ENCODE measurements at places on chromosomes 12 and 14. TPM values are rescaled to one million over a fixed set of nuclear protein-coding genes. Genes with fewer than 3 reads are reported as not detected.

The FGD6 gene
- 9.6 TPM for total RNA-seq

DNA sequence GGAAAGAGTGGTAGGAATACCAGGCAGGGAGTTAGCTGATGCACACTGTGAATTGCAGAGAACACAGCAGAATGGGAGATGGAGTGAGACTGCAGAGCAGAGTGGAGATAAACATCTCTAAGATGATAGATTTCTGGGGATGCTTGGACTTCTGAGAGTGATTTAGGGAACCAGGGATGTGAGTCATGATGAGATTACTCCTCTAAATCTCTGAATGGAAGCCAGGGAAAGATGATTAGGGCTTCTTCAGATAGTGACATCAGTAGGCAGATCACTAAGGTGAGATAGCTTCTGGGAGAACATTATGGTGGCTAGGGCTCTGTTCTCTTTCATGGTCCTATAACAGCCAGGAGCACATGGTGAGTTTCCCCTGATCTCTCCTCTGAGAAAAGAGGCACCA is 501.5 kb upstream of the USP15 start:
- no peaks in the 10 kb centered on the region for H3K36me3 ChIP-seq
- H3K27me3 ChIP-seq, result peaks cover 1% of the 10 kb centered on the region
- H3K4me3 ChIP-seq, result no peak overlapping the region
- no peak for DNase-seq
- H3K27ac ChIP-seq, result no peak overlapping the region

DNA sequence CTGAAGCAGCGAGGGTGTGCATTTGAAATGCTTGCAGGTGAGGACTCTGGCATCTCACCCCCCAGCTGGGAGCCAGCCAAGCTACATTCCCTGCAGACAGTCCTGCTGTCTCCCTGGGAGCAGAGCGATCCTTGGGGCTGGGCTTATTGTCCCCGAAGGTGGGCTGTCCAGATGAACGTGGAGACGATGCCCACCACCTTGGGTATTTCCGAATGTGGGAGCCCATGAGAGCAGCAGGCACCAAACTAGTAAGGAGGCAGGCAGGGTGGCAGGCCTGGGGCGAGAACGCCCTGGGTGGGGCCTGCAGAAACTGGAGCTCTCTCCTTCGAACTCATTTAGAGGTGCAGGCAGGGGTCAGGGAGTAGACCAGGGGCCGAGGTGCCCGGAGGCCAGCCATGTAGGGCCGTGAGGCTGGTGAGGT is 18.5 kb downstream of the ZBTB42 start:
- H3K27ac ChIP-seq, result no peak overlapping the region
- H3K4me1 ChIP-seq, result peaks cover 12% of the 10 kb centered on the region
- peak; percentile 77 for DNase-seq
- H3K4me3 ChIP-seq, result no peak overlapping the region
- no peaks in the 10 kb centered on the region for H3K27me3 ChIP-seq

The KRT80 gene
- total RNA-seq, result 10.7 TPM

The PEBP1 gene
- 153 TPM for total RNA-seq

GRCh38 chr12:3119756-3120601 is 42.8 kb downstream of the TSPAN9 start:
- H3K4me3 ChIP-seq, result no peak overlapping the region
- H3K36me3 ChIP-seq, result peaks cover 6% of the 10 kb centered on the region
- peak; percentile 67 for DNase-seq
- H3K27me3 ChIP-seq, result no peaks in the 10 kb centered on the region
- peak overlapping the region; percentile 61 for H3K27ac ChIP-seq

GRCh38 chr14:95364481-95365209 is 44.9 kb upstream of the CLMN start:
- no peak overlapping the region for H3K4me3 ChIP-seq
- H3K36me3 ChIP-seq, result no peaks in the 10 kb centered on the region
- H3K4me1 ChIP-seq, result peaks cover 8% of the 10 kb centered on the region
- no peak for DNase-seq
- H3K27me3 ChIP-seq, result peaks cover 6% of the 10 kb centered on the region

The NKX2-1 gene
- not detected for total RNA-seq

DNA sequence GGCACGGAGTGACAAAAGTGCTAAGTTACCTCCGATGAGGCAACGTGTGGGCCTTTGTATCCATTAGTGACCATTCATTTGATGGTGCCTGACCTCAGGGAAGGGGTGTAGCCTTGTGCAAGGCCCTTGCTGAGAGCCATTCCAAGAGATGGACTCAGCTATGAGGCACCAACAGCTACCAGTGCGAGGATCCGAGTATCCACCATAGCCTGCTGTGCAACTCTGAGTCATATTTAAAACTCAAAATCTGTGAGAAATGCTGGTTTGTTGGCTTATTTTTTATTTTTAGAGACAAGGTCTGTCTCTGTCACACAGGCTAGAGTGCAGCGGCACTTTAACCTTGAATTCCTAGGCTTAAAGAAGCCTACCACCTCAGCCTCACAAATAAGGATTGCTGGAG is 25.1 kb upstream of the WNK1 start:
- no peak overlapping the region for H3K4me3 ChIP-seq
- H3K4me1 ChIP-seq, result peaks cover 33% of the 10 kb centered on the region
- H3K36me3 ChIP-seq, result no peaks in the 10 kb centered on the region
- DNase-seq, result no peak
- no peaks in the 10 kb centered on the region for H3K27me3 ChIP-seq

DNA sequence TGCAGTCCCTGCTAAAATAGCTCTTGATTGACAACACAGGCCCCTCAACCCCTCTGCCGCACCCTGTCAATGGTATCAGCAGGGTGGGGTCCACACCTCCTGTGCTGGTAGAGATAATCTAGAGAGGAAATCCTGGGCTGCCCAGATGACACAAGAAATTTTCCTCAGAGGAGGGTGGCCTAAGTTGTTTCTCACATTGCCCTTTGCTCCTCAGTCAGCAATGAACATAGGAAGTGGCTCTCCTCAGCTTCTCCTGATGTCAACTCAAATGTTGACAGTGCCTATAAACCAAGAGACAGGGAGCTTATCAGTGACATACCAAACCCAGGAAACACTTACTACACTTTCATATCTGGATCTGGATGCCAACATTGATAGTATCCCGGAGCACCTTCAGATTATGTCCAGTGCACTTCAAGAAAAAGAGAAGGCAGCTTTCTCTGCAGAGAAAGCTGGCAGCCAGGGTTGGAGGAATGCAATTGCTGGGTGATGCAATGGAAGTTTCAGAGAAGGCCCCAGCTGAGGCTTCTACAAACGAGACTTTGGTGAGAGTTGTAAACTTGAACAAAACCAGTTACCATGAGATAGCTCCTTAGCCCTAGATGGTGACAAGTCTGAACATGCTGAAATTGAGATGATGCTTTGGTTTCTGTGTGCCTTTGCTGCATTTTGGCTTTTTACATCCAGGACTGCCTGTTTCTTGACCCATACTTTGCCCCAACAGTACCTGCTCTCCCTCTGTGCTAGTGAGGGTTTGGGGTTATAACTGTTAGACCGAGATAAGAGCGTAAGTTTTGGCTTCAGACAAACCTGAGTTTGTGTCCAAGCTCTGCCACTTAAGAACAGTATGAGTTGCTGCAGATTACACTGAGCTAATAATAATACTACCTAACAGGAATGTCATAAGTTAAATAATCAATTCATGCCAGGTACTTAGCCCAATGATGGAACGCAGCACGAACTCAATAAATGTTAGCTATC is 183.5 kb downstream of the NUAK1 start:
- peak overlapping the region; percentile 81 for H3K27ac ChIP-seq
- H3K4me3 ChIP-seq, result no peak overlapping the region
- no peak for DNase-seq
- no peaks in the 10 kb centered on the region for H3K36me3 ChIP-seq

DNA sequence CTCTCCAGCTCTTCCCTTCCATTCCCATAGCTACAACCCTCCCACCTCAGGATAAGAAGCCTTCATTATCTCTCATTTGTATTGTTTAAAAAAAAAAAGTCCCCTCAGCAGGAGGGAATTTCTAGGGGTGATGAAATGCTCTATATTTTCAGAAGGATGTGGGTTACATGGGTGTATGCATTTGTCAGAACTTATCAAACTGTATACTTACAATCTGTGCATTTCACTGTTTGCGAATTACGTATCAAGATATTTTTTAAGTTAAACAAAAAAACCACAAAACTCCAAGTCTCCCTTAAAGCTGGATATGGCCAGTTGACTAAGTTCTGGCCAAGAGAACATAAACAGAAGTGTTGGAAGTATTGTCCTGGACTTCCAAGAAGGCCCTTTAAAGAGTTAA is 2.0 kb upstream of the FKBP11 start:
- H3K27me3 ChIP-seq, result no peaks in the 10 kb centered on the region
- peaks cover 4% of the 10 kb centered on the region for H3K4me1 ChIP-seq
- no peak for DNase-seq
- peaks cover 23% of the 10 kb centered on the region for H3K36me3 ChIP-seq
- no peak overlapping the region for H3K27ac ChIP-seq

The APOF gene
- total RNA-seq, result not detected

The OTOGL gene
- total RNA-seq, result 0.92 TPM

DNA sequence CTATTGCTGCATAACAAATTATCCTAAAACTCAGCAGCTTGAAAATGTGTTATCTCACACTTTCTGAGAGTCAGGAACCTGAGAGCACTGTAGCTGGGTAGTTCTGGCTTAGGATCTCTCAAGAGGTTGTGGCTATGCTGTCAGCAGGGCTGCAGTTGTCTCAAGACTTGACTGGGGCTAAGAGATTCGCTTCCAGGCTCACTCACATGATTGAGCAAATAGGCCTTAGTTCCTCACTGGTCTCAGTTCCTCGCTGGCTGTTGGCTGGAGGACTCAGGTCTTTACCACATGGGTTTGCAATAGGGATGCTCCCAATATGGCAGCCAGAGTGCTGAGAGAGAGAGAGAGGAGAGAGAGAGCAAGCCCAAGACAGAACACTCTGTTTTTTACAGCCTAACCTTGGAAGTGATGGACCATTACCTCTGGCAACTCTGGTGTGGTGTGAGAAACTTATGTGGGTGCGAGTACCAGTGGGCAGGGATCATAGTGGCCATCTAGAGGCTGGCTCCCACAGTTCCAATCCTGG is 15.9 kb upstream of the DHRS2 start:
- no peak overlapping the region for H3K27ac ChIP-seq
- H3K27me3 ChIP-seq, result peaks cover 33% of the 10 kb centered on the region
- H3K4me3 ChIP-seq, result no peak overlapping the region
- H3K4me1 ChIP-seq, result no peaks in the 10 kb centered on the region
- DNase-seq, result no peak
- no peaks in the 10 kb centered on the region for H3K36me3 ChIP-seq

DNA sequence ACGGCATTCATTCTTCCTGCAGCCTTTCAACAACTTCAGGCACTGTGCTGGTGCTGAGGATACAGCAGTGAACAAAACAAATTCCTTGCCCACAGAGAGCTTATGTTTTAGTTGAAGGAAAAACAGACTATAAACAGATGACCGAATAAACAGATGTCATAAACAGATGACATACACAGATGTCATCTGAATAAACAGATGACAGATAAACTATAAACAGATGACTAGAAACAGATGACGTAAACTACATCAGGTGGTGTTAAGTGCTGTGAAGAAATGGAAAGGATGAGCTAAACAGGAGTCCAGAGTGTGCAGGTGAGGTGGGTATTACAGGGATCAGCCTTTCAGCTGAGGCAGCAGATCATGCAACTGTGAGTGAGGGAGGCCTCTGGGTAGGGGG is 80.9 kb downstream of the FAR2 start:
- no peak overlapping the region for H3K27ac ChIP-seq
- no peaks in the 10 kb centered on the region for H3K27me3 ChIP-seq
- no peaks in the 10 kb centered on the region for H3K36me3 ChIP-seq
- DNase-seq, result no peak
- H3K4me1 ChIP-seq, result peaks cover 30% of the 10 kb centered on the region

DNA sequence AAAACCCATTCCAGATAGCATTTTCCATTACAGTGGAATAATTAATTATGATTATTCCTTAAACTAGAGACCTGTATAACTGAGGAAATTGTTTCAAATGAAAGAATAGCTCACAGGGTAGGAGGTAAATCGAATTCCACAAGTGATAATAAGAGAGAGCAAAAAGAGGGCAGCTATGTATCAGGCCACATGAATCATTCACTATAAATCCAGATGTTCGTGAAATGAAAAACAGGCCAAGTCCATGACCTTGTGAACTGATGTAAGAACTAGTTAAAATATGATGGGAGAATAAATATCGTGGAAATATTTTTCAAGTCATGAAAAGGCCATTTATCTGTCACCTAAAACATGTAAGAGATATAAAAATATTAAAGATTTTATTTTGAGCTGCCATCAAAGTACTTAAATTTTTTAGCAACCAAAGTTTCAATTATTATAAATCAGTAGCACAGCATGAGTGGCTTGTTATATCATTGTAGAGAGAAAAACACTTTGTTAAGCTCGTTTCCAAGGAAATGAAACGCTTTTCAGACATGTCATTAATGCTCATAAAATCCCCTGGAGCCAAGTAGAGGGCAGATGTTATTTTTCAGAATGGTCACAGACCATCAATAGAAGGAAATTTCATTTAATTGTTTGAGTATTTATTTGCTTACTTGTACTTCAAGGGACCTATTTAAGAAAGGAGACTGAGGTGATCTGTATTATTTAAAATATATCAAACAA is 120.6 kb upstream of the CDKN3 start:
- H3K4me3 ChIP-seq, result no peak overlapping the region
- no peaks in the 10 kb centered on the region for H3K27me3 ChIP-seq
- no peak overlapping the region for H3K27ac ChIP-seq
- no peaks in the 10 kb centered on the region for H3K4me1 ChIP-seq
- DNase-seq, result no peak

DNA sequence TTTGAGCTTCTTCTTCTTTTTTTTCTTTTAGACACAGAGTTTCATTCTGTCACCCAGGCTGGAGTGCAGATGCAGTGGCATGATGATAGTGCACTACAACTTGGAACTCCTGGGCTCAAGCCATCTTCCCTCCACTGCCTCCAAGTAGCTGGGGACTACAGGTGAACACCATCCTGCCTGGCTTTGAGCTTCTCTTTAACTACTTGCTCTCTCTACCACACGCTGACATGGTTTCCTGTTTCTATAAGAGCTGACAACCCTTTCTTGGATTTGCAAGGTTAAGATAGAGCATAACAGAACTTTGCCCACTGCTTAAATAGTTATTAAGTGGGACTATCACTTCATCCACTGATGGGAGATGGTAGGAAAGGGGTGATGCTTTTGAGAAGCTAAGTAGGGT is 82.4 kb upstream of the SLC38A2 start:
- peaks cover 45% of the 10 kb centered on the region for H3K4me1 ChIP-seq
- no peak for DNase-seq
- no peaks in the 10 kb centered on the region for H3K27me3 ChIP-seq
- no peak overlapping the region for H3K27ac ChIP-seq
- H3K36me3 ChIP-seq, result peaks cover 1% of the 10 kb centered on the region

DNA sequence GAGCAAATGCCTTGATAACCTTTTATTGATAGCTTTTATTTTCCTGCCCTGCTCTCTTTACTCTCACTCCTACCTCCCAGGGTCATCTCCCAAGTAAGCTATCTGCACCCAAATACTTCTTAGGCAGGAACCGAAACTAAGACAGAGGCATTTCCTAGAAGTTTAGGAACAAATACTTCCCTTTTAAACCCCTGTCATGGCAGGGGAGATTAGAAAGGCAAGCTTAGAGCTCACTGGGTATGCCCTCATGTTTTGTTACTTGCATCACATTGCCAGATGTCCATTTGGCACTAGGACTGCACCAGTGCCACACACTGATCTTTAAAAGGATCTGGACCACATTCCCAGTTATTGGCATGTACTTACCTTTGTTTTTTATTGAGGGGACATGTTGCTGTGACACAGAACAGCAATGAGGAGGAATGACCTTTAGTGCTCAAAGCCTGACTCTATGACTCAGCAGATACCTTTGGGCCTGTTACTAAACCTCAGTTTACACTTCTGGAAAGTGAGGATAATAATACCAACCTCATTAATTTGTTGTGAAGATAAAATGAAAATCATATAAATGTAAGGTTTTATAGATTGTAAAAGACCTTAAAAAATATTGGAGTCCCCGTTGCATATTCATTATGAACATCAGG is 40.9 kb upstream of the MBIP start:
- peaks cover 13% of the 10 kb centered on the region for H3K27me3 ChIP-seq
- H3K4me3 ChIP-seq, result no peak overlapping the region
- no peak overlapping the region for H3K27ac ChIP-seq
- H3K4me1 ChIP-seq, result no peaks in the 10 kb centered on the region
- H3K36me3 ChIP-seq, result no peaks in the 10 kb centered on the region
